ENCODE measurements at places on chromosomes 5 and 9. TPM values are rescaled to one million over a fixed set of nuclear protein-coding genes. Genes with fewer than 3 reads are reported as not detected.
A peak's percentile ranks its signal among the peaks of the same experiment; 100 is the strongest.

Gene THG1L
- 15.4 TPM for total RNA-seq

Gene PCDHA3
- total RNA-seq, result 0.18 TPM

DNA sequence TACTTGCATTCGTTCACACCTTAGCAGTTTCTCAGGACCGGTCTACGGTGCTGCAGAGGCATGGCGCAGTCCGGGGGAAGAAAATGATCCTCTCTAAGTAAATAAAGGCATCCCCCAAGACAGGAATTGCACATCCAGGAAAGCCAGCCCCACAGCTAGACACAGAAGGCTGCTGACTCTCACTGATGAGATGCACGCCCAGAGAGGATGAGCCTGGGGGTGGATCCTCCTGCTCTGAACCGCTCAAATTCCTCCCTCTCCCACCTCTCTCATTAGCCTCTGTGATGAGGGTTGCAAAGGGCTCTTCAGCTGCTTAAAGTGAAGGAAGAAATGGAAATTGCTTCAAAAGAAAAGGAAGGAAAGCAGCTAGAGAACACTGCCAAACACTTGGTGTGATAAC lies 132.4 kb downstream of the TTLL11 start:
- no peak for DNase-seq

DNA sequence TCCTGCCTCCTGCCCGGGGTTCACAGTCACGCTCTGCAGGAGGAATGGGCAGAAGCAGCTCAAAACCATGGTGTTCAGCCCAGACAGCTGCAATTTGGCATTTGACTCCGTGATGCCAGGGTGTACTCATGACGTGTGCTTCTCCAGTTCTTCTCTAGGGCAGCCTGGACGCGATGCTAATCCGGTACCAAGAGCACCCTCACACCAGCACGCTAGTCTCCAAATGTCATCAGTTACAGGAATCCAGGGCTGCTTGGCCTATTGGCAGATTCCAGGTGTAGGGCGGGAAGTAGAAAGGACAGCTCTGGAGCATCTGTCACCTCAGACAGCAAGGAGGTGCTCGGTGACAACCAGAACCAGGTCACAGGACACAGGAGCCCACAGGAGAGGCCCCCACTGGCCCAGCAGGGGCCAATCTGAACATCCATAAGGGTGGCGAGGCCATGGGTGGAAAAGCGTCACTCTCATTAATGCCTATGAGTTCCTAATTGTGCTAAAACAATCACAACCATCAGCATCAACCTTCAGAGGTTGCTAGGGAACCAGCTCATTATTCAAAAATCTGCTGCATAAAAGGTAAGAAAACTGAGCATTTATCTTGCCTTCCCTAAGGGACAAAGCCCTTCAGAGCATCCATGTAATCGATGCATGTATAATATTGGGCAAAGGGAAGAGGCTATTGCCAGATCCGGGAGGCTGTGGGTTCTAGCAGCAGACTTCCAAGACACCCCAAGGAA lies 241.9 kb upstream of the IRX4 start:
- no peak for DNase-seq

DNA sequence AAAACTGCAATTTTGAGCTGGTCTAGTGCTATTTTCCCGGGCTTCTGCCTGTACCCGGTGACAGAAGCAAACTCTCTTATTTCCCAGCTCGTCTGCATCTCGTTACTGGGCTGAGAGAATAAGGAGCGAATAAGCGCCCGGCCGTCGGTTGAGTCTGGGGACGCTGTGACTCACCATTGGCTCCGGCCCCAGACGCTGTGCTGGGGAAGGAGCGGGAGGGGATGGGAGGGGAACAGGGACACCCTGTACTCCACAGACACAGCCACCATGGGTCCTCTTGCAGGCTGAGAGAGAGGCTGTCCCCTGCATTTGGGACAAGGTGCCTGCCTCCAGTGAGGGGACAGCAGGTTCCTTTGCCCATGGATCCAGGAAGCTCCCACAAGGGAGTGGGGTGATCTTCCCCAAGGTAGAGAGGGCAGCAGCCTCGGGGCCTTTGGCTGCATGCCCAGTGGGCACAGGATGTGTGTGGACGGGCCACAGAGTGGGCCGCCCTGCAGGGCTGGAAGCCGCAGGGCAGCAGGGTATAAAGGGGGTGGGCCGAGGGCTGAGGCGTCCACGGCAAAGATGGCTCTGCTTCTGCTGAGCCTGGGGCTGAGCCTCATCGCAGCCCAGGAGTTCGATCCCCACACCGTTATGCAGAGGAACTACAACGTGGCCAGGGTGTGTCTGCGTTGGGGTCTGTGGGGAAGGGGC lies at the start of gene LCN9:
TSS of gene LCN9 (plus strand) at position 552 of the 693 bp plus-strand sequence. CDS start at position 565, 13 bp downstream.
- no peak for DNase-seq

GRCh38 chr5:104171958-104172690 lies 609.5 kb upstream of the NUDT12 start:
- DNase-seq, result no peak

GRCh38 chr5:93930098-93930497 lies 188.7 kb upstream of the POU5F2 start:
- DNase-seq, result peak; percentile 20

Gene FAM219A
- 11.1 TPM for total RNA-seq

DNA sequence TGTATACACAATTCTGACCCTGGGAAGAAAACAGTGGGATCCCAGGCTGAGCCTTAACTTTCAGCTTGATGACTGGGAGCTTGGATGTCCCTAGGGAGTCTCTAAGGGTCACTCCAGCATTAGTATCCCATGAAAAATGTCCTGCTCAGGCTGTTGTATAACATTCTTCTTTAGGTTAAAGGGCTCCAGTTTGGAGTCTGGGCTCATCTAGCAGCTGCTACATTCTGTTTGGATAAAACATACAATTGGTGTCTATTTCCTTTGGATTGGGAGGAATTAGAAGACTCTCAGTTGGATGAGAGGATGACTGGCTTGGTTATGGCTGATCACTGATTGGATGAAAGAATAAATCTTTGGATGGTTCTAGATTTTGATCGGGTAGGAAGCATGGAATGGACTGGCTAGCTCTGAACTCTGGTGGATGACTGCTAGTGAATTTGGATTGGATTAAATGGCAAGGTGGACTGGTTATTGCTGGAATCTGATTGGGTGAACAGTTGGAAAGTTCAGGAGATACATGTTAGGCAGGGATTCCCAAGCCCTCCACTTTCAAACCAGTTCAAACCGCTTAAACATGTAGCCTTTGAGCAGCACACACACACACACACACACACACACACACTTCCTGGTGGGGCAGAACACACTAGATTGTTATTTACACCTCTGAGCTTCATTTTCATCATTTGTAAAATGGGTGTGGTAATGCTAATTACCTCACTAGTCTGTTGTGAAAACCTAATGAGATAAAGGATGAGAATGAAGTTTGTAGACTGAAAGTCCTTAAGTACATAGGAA lies 7.1 kb upstream of the MYOZ3 start:
- no peak for DNase-seq

Gene ARAP3
- 43.1 TPM for total RNA-seq

Gene NUTM2G
- not detected for total RNA-seq

DNA sequence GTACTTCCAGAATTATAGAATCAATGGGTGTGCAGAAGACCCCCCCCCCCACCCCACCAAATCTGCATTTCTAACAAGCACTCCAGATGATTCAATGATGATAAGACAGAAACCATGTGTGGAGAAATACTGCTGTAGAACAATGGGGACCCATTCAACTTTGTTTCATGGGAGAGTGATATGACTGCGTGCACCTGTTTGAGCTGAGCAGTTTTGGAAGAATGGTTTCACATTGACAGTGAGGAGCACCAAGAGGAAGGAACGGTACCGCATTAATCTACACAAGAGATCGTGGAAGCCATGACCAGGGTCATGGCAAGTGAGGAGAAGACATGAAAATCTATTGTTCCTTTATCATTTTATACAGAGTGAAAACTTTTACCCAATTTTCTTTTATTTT lies 202.7 kb downstream of the CD180 start:
- DNase-seq, result no peak

All from pulmonary artery endothelial cell (primary cell).